ENCODE measurements at places on chromosomes 4 and X. TPM values are rescaled to one million over a fixed set of nuclear protein-coding genes. Genes with fewer than 3 reads are reported as not detected.

DNA sequence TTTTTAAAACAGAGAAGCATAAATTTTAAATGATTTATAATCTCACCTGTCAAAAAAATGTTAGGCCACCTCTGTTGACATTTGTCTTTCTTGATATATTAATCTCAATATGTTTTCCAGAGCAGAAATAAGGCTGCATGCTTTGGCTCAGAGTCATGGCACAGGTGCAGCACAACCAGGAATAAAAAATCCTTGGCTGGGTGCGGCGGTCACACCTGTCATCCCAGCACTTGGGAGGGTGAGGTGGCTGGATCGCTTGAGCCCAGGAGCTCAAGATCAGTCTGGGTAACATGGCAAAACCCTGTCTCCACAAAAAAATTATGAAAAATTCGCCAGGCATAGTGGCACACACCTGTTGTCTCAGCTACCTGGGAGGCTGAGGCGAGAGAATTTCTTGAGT is 18.1 kb downstream of the CPLX1 start:
- no peak for DNase-seq

- no peak for DNase-seq
Measured at GRCh38 chrX:38232079-38232686, 11.5 kb upstream of the SRPX start.

- DNase-seq: no peak
Measured at GRCh38 chr4:19151684-19152083, 1100.0 kb upstream of the SLIT2 start.

SLBP gene
- 49.1 TPM for total RNA-seq

SPANXB1 gene
- not detected for total RNA-seq

ZNF182 gene
- total RNA-seq: 5.4 TPM

Measured in osteocyte (in vitro differentiated cells).